Fibroblast of mammary gland (primary cell): ENCODE measurements at places on chromosomes 2 and 18.

DNA sequence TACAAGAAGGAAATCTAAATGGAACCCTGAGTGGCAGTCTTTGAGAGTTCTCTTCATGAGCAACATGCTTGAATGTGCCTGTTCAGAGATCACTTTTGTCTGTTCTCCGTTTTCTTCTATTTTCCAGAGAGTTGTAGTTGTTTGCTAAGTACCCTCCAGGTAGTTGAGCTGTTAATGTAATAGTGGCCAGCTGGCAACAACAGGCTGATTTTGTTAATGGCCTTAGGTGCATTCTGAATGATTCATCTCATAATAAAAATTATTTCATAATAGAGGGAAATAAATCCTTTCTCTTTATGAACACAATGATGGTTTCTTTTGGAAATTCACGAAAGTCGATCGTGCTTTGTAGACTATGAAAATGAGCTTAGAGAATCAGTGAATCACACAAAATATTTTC, 136.8 kb downstream of the LRP1B start:
- DNase-seq: no peak

- DNase-seq: no peak
These were observed 667.2 kb downstream of the ZEB2 start for GRCh38 chr2:143852759-143853158.

GRCh38 chr18:47422524-47422923, 171.1 kb upstream of the SKOR2 start:
- peak; percentile 72 for DNase-seq

DNA sequence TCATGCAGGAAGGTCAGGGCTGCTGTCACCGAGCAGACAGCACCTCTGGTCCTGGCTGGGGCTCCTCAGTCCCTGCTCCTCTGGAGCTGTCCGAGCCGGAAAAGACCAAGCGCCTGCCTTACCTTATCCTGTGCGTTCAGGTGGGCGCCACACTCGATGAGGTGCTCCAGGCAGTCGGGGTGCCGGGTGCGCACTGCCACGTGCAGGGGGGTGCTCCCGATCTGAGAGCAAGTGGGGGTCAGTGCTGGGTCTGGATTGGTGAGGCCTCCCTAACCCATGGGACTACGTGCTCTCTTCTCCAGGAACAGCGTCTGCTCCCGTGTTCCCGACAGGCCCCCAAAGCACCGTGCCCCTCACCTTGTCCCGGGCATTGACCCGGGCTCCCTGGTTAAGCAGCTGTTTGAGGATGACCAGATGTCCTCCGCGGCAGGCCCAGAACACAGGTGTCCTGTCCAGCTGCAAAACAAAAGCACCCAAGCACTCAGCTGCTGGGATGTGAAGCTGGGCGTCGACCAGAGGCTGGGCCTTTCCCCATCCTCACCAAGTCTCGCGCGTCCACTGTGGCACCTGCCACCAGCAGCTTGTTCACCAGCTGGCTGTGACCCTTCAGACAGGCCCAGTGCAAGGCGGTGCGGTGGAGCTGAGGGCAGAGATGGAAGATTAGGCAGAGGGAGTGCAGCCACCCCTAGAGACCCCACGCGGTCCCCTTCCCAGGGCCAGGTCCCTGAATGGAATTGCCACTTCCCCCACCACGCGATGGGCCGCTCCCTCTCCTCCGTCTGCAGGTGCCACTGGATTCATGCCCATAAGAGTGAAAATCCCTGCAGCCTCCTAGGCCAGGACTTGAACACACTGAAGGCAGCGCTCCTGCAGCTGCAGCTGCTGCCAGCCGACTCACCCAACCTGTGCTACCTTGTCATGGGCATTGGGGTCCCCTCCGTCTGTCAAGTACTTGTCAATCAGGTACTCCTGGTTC, 3.7 kb downstream of the ANKRD23 start:
- DNase-seq: no peak

GRCh38 chr2:18934886-18935285, 345.5 kb upstream of the NT5C1B start:
- DNase-seq: peak; percentile 45

- DNase-seq: no peak
These were observed 63.3 kb upstream of the SMAD7 start for GRCh38 chr18:49013961-49014604.

GRCh38 chr2:191382801-191383200, 137.6 kb downstream of the MYO1B start:
- DNase-seq: peak; percentile 70

DNA sequence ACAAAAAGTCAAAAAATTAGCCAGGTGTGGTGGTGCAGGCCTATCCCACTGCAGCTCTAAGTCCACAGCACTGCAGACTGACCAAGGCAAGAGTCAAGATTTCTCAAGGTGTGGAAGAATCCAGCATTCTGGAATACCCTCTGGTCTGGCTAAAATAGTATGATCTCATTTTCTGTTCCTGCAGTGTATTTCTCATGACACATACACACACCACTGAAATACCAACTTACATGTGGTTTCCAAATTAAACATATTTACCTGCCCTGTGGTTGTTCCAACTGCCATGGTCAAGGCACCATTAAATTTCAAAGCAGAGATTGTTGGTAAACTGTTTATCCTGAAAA, 30.9 kb downstream of the NOL10 start:
- no peak for DNase-seq

DNA sequence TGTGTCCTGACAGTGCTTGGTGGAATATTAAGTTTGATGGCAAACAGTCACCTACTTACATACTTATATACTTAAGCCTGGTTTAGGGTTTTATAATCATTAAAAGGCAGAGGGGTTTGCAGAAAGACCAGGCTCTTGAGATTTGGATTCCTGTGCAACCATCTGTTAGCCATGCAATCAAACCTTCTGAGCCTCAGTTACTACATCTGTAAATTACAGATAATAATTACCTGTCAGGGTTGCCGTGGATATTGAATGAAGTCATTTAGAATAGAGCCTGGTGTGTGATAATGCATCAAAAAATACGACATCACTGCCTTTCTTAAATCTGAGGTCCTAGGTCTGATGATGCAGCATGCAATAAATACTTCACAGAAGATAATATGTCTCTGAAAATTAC, 152.9 kb downstream of the ARHGAP28 start:
- no peak for DNase-seq

DNA sequence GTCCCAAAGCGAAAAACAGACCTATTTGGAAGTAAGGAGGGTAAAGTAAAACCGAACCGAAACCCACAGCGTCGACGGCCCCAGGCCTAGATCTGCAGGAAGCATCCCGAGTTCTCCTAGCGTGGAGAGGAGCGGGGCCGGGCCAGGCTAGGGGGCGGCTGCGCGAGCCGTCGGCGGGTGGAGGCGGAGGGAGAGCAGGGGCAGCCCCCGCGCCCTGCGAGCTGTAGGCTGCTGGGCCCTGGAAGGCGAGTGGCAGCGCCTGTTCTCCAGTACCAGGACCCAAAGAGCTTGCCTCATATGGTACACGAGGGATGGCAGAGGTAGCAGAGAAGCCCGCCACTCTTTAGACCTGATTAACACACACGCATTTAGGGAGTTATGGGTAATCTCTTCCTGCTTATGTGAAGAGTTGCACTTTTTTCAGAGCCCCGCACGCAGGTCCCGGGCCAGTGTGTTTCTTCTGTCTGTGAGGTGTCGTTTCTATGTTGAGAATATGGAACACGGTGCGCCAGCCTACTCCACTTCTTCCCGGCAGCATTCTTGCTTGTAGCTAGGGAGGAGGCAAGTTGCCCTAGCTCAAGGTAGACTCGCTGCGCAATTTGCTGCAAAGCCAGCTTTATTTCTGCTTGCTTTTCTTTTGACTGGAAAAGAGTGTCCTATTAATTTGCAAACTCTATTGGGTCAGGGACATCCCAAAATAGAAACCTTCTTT, 71.1 kb downstream of the ARHGEF33 start:
- no peak for DNase-seq

DNA sequence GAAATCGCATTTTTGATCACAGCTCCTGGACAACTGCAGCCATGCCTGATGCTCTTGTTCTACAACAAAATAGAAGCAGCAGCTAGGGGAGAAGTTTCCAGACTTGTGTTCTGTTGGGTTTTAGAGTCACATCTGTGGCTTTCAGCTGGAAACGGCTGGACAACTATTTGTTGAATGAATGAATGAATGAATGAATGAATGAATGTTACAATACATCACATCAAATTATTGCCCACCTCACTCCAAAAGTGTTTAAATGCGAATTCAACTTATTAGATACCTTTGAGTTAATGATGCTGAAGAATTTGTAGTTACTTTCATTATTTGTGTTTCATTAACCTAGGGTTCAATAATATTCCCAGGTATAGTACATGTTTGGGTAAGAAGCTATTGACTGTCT, 8.5 kb upstream of the METTL21A start:
- no peak for DNase-seq

GRCh38 chr2:224416656-224417360, 14.9 kb upstream of the FAM124B start:
- DNase-seq: no peak

- no peak for DNase-seq
These were observed 18.0 kb downstream of the NAB1 start for GRCh38 chr2:190666895-190667294.

- no peak for DNase-seq
These were observed 15.1 kb downstream of the OXER1 start for GRCh38 chr2:42748840-42749239.

- DNase-seq: no peak
These were observed 15.4 kb downstream of the TMEM163 start for GRCh38 chr2:134703426-134703825.
